ENCODE measurements at places on chromosomes 2 and 18.

GRCh38 chr2:231928481-231928880, 2.3 kb upstream of the NPPC start:
- no peak for DNase-seq
- no peak overlapping the region for H3K27ac ChIP-seq
- H3K4me1 ChIP-seq, result no peaks in the 10 kb centered on the region

- no peak for DNase-seq
- no peak overlapping the region for H3K4me3 ChIP-seq
- no peaks in the 10 kb centered on the region for H3K36me3 ChIP-seq
- H3K27ac ChIP-seq, result no peak overlapping the region
- H3K27me3 ChIP-seq, result no peaks in the 10 kb centered on the region
- no peaks in the 10 kb centered on the region for H3K4me1 ChIP-seq
Measured at GRCh38 chr2:17804358-17804757, 11.9 kb upstream of the MSGN1 start.

DNA sequence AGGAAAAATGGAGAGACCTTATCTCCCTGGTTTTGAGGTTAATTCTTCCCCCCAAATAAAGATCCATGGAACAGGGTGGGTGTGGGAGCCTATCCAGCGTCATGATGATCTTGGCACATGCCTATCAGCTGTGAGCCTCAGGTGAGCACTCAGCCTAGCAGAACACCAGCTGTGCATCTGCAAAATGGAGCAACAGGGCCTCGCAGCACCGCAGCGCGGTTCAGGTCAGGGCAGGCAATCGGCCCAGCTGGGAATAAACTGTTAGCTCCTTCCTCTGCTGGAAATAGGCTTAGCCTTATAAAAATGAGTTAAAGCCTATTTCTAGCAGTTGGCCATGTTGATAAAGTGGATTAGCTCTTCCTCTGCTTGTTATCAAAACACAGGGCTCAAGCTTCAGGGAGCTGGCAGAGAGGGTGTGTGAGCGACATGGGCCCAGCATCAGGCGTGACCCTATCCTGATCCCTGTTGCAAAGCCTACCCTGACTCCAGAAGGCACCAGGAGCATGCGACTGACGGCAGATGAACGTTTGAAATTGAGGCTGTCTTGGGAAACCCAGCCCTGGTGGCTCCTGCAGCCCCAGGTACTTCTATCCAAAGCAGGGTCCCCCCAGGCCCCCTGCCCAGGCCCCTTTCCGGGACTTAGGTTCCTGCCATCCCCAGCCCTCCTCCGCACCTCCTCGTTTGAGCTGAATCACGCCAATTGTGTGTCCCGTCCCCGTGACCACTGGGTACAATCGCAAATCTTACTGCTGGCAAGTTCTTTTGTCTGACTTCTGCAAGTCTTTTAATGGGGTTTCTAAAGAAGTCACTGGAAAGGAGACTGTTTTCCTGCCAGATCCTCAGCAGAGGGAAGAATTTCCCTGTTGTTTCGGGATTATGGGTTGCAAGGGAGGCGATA, 35.4 kb downstream of the ARHGEF4 start:
- H3K27me3 ChIP-seq, result no peaks in the 10 kb centered on the region
- H3K36me3 ChIP-seq, result peaks cover 20% of the 10 kb centered on the region
- H3K4me1 ChIP-seq, result peaks cover 36% of the 10 kb centered on the region
- no peak for DNase-seq
- no peak overlapping the region for H3K4me3 ChIP-seq

- no peak for DNase-seq
- H3K36me3 ChIP-seq, result no peaks in the 10 kb centered on the region
- H3K27me3 ChIP-seq, result no peaks in the 10 kb centered on the region
- peaks cover 8% of the 10 kb centered on the region for H3K4me1 ChIP-seq
Measured at GRCh38 chr2:225104971-225105370, 62.7 kb upstream of the DOCK10 start.

DNA sequence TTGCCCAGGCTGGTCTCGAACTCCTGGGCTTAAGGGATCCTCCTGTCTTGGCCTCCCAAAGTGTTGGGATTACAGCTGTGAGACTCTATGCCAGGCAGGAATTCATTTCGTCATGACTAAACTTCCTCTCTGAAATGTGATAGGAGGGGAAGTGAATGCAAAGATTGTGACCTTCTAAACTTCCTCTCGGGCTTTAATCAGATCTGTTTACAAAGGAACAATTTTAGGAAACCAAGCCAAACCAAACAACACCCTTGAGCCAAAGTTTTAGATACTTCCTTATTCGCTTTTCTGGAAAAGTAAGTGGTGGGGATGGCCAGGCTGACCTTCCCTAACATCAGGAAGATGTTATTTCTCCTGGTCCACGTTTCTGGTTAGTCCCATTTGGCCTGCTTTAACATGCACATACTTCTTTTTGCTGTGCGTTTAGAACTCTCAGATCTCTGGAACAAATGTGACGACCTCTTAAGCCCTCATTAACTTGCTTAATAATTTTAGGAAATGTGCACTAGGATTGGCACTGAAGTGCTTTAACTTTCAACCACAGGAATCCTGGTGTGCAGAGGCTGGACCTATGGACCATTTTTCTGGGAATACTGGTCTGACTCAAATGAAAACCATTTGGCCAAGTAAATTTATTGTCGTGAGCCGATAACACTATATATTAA, 33.2 kb upstream of the YES1 start:
- peaks cover 13% of the 10 kb centered on the region for H3K4me1 ChIP-seq
- no peaks in the 10 kb centered on the region for H3K27me3 ChIP-seq
- DNase-seq, result peak; percentile 74
- H3K27ac ChIP-seq, result peak overlapping the region; percentile 46

DNA sequence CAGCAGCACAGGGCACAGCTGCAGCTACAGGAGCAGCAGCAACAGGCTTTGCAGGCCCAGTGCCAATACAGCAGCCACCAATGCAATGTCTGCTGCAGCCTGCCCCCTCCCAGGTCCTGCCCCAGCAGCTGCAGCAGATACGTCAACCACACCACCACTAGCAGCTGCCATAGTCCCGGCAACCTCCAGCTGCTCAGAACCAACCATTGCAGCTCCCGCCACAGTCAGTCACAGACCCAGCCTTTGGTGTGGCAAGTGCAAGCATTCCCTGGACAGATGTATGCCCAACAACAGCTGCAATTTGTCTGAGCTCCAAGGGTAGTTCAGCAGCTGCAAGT, 53.3 kb upstream of the TUBA3E start:
- peaks cover 5% of the 10 kb centered on the region for H3K4me1 ChIP-seq
- H3K36me3 ChIP-seq, result no peaks in the 10 kb centered on the region
- no peak overlapping the region for H3K4me3 ChIP-seq
- peaks cover 72% of the 10 kb centered on the region for H3K27me3 ChIP-seq

- peak; percentile 53 for DNase-seq
- H3K4me3 ChIP-seq, result peak overlapping the region; percentile 4
- H3K4me1 ChIP-seq, result peaks cover 16% of the 10 kb centered on the region
- no peaks in the 10 kb centered on the region for H3K36me3 ChIP-seq
Measured at GRCh38 chr18:9642799-9643462, 28.6 kb upstream of the PPP4R1 start.

- H3K4me1 ChIP-seq, result peaks cover 5% of the 10 kb centered on the region
- H3K36me3 ChIP-seq, result no peaks in the 10 kb centered on the region
- H3K27me3 ChIP-seq, result no peaks in the 10 kb centered on the region
- no peak overlapping the region for H3K4me3 ChIP-seq
- no peak overlapping the region for H3K27ac ChIP-seq
Measured at GRCh38 chr18:48607056-48607984, 68.5 kb downstream of the CTIF start.

DNA sequence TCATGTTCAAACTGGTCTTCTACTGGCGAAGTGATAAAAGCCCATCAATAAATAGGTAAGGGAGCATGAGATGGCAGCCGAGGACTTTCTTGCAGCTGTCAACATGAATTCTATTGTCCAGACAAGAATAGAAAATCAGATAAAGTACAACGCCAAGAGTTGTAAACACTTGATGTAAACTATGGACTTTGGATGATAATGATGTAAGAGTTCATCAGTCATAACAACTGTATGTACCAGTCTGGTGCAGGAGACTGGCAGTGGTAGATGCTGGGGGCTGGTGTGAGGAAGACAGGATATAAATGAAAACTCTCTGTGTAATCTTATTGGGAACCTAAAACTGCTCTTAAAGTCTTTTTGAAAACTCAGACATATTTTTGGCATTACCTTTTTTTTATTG, 155.9 kb upstream of the RASGRP3 start:
- H3K4me3 ChIP-seq, result no peak overlapping the region
- no peaks in the 10 kb centered on the region for H3K27me3 ChIP-seq
- H3K36me3 ChIP-seq, result peaks cover 36% of the 10 kb centered on the region
- no peaks in the 10 kb centered on the region for H3K4me1 ChIP-seq
- no peak for DNase-seq

DNA sequence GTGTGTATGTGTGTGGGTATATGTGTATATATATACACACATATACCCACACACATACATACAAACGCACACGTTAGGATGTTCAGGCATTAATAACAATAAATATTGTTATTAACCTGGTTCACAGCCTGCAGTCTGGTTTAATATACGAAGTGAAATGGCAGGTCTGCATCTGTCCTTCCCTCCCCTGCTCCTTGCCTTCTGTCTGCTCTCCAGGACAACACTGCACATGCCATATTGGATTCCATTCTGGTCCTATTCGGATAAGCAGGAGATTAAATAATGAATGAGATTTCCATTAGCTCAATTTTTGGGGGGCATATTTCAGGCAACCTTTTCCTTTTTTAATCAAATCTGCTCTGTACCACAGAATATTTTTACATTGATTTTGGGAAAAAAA, 158.0 kb downstream of the CELF4 start:
- no peaks in the 10 kb centered on the region for H3K36me3 ChIP-seq
- no peak overlapping the region for H3K4me3 ChIP-seq
- no peak overlapping the region for H3K27ac ChIP-seq

GRCh38 chr2:13289310-13289709, 572.6 kb downstream of the TRIB2 start:
- no peak overlapping the region for H3K4me3 ChIP-seq
- no peaks in the 10 kb centered on the region for H3K27me3 ChIP-seq
- no peaks in the 10 kb centered on the region for H3K4me1 ChIP-seq
- no peaks in the 10 kb centered on the region for H3K36me3 ChIP-seq
- no peak overlapping the region for H3K27ac ChIP-seq

GRCh38 chr18:63141778-63142176, 177.8 kb downstream of the BCL2 start:
- no peak overlapping the region for H3K27ac ChIP-seq
- no peaks in the 10 kb centered on the region for H3K36me3 ChIP-seq
- H3K27me3 ChIP-seq, result peaks cover 11% of the 10 kb centered on the region
- no peaks in the 10 kb centered on the region for H3K4me1 ChIP-seq
- DNase-seq, result no peak

GRCh38 chr2:84653302-84653701, 137.0 kb downstream of the DNAH6 start:
- H3K27ac ChIP-seq, result no peak overlapping the region
- H3K4me3 ChIP-seq, result no peak overlapping the region
- H3K4me1 ChIP-seq, result no peaks in the 10 kb centered on the region
- H3K36me3 ChIP-seq, result no peaks in the 10 kb centered on the region
- no peak for DNase-seq

DNA sequence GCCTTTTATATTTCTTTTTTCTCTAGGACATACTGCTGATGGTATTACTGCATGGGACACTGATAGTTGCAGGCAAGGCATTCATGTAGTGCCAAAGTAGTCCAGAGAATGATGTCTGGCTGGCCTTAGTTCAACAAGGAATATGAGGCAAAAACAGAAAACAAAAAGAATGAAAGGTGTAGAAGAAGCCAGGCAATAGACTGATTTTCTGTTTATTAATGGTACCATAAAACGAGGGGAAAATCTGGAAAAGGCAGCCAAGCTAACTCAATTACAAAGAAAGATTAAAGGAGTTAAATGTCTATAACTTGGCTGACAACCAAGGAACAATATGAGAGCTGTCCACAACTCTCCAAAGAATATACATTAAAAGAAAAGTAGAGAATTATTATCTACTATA, 284.9 kb downstream of the ZEB2 start:
- H3K27ac ChIP-seq, result no peak overlapping the region
- no peak overlapping the region for H3K4me3 ChIP-seq
- H3K4me1 ChIP-seq, result peaks cover 10% of the 10 kb centered on the region
- no peak for DNase-seq

- no peaks in the 10 kb centered on the region for H3K36me3 ChIP-seq
- DNase-seq, result no peak
- H3K4me1 ChIP-seq, result no peaks in the 10 kb centered on the region
- H3K4me3 ChIP-seq, result no peak overlapping the region
- H3K27me3 ChIP-seq, result no peaks in the 10 kb centered on the region
- no peak overlapping the region for H3K27ac ChIP-seq
Measured at GRCh38 chr2:240962300-240963064, 35.9 kb upstream of the SNED1 start.

Measured in MCF 10A (cell line).